ENCODE measurements at places on chromosomes 2 and 18. TPM values are rescaled to one million over a fixed set of nuclear protein-coding genes. Genes with fewer than 3 reads are reported as not detected.

GAREM1 gene
- polyA plus RNA-seq, result 8.0 TPM

NT5DC4 gene
- not detected for polyA plus RNA-seq

DNA sequence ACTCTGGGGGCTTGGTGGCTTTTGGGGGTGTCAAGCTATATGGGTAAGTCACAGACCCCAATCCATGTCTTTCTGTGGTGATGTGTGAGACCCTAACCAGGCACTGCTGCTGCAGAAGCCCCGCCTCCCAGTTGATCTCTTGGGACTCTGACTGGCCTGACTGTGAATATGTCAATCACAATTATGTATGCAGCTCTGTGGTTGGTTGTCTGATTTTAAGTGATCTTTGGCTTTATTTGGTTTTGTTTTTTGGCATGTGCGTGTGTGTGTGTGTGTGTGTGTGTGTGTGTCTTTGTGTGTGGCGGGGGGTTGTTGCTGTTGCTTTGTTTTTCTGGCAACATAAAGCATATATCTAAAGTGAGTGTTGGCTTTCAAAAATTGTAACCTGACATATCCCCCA, 78.5 kb upstream of the GLS start:
- no peak for DNase-seq

GRCh38 chr2:37389395-37389794, 45.0 kb downstream of the QPCT start:
- no peak for DNase-seq

SKOR2 gene
- polyA plus RNA-seq, result not detected

DNA sequence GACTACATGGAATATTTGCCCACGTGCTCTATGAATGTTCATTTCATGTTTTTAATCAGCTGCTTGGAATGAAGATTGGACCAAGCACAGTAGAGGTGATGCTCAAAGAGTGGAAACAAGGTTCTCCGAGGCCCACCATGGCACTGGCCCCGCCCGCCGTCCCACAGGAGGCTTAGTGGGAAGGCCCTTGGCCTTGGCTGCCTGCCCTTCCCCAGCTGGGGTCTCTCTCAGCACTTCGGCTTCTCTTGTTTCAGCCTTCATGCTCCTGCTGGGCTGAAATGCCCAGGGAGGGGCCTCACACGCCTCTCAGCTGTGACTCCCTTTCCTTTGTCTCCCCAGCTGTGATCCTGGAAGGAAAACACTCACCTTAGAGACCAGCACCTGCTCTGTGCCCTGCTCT, 833.2 kb downstream of the GALR1 start:
- DNase-seq, result no peak

DNA sequence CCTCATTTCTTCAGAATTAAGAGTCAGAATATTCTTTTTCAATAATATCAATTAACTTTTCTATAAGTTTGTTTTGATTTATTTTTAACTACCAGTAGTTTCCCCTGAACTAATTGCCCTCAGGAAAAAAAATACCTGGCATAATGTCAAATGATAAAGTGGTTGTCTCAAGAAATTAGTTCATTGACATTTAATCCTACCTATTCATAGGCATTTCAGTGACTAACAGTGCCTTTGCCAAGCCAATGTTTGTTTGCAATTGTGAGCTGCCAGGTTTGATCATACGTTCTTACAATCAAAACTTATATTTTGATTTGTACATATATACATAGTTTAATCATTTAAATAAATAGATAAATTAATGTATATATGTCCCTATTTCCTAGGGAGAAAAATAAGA, 267.3 kb upstream of the MC4R start:
- DNase-seq, result no peak

DNA sequence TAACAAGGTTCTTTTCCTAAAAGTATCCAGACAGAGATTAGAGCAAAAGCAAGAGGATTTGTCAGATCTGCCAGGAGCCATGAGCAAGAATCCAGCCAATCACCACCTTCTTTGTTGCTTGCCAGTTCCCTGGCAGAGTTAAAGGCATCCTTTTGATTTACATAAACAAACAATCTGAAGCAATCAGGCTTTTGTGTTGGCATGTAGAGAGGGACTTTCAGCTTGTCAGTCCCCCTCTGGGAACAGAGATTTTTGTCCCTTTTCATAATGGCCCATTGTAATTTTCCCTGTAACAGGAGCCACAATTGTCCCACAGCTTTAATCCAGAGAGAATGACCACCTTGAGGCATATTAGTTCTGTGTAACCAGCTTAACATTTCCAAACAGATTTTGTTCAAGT, at the start of gene ERMN:
TSS of gene ERMN (minus strand) at position 39 of the 400 bp plus-strand sequence. CDS start 182 bp downstream, outside the sequence.
- DNase-seq, result no peak

- DNase-seq, result no peak
Observed at GRCh38 chr18:31510319-31510718, 12.3 kb downstream of the DSG2 start.

GRCh38 chr18:65017372-65017760, 733.4 kb upstream of the CDH7 start:
- DNase-seq, result no peak

STAT4 gene
- not detected for polyA plus RNA-seq

GRCh38 chr2:45909677-45910191, 258.3 kb downstream of the PRKCE start:
- DNase-seq, result no peak

DNA sequence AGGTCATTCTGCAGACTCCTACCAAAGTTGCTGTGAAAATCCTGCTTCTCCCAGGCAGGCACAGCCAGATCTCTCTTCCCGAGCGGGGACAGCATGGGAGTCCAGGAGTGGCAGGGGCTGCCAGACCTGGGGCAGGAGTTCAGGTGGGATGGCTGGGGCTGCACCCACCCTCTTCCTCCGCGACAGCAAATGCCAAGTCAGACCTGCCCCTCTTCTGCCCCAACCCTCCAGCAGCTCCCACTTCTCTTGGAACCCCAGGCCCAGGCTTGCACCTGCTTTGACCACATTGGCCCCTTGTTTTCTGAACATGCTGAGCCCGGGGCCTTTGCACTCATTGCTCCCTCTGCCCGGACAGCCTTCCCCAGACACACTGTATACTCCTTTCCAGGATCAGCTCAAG, 288.2 kb upstream of the HS6ST1 start:
- no peak for DNase-seq

GRCh38 chr2:60466161-60466702, 87.2 kb downstream of the BCL11A start:
- DNase-seq, result no peak

DNA sequence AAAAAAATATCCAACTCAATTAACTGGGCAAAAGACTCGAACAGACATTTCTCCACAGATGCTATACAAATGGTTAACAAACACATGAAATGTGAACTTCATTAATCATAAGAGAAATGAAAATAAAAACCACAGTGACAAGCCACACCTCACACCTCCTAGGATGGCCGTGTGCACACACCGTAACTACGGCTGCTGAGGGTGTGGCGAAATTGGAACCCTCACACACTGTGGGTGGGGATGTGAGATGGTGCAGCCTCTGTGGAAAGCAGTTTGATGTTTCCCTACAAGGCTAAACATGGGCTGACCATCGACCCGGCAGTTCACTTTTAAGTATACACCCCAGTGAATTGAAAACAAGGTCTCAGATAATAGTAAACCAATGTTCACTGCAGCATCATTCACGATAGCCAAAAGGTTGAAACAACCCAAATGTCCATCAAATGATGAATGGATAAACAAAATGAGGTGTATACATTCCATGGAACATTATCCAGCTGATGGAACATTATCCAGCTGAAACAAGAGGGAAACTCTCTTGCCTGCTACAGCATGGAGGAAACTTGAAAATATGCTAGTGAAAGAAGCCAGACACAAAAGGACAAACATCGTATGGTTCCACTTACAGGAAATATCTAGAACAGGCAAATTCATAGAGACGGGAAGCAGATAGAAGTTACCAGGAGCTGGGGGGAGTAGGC, 32.2 kb downstream of the ZAP70 start:
- DNase-seq, result no peak

GRCh38 chr18:44987371-44987770, 306.7 kb downstream of the SETBP1 start:
- DNase-seq, result no peak

DNA sequence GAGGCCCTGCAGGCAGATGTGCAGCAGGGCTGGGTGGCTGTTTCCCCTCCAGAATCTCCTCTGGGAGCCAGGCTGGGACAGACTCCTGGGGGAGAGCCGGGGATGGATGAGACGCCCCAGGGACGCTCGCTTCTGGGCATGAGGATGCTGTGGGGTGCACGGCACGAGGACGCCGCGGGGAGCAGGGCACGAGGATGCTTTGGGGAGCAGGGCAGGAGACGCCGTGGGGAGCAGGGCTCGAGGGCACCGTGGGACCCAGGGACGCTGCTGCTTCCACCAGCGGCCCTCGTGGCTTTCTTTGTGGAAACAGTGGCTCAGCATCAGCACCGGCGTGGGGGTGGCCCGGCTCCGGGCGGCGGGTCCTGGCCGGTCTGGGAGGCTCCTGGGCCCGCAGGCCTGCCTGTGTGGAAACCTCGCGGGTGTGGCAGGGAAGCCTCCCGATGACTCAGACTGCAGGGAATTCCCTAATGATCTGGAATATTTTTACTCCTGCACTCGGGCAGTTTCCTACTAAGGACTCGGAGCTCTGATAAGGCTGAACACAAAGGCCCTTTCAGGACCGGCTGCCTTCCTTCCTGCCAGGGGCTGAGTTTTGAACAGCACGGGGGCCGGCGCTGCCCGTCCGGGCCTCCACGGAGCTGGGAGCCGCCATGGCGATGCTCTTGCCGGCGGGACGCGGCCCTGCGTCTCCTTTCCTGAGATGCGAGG, 62.6 kb downstream of the NFATC1 start:
- no peak for DNase-seq

GRCh38 chr2:42859006-42859552, 66.7 kb upstream of the HAAO start:
- peak; percentile 71 for DNase-seq

- DNase-seq, result peak; percentile 8
Observed at GRCh38 chr2:209331291-209331844, 92.5 kb upstream of the MAP2 start.

CCDC121 gene
- 5.2 TPM for polyA plus RNA-seq

GRCh38 chr2:171083451-171083850, 77.2 kb downstream of the TLK1 start:
- DNase-seq, result no peak

IL1F10 gene
- not detected for polyA plus RNA-seq

GRCh38 chr2:58664523-58665151, 423.5 kb upstream of the FANCL start:
- no peak for DNase-seq

GRCh38 chr2:36919041-36919837, 47.1 kb downstream of the STRN start:
- no peak for DNase-seq

- no peak for DNase-seq
Observed at GRCh38 chr2:18762667-18763066, 173.3 kb upstream of the NT5C1B start.

Data from muscle of arm (tissue), 14 donors.